ENCODE measurements at places on chromosomes 4 and X. TPM values are rescaled to one million over a fixed set of nuclear protein-coding genes. Genes with fewer than 3 reads are reported as not detected.

RHOXF2B gene
- not detected for total RNA-seq

F8A2 gene
- not detected for total RNA-seq

- no peak for ATAC-seq
Measured at GRCh38 chr4:3818371-3818770, 52.2 kb downstream of the ADRA2C start.

DNA sequence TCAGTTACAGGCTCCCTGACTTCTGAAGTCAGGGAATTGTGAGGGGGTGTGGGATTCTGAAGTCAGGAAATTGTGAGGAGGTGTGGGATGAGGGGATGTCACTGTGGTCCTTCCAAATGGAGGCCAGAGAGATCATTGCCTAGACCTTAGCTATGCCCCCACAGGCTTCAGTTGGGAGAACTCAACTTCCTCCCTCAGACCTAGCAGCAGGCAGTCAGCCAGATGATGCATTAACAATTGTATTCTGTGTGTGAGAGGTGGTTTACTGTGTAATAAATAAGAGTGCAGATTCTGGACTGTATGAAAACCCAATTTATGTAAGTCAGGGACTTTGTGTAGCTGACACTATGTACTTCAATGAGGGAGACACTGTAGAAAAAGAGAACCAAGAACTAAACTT lies 65.7 kb downstream of the FREM3 start:
- no peak for ATAC-seq

GRCh38 chrX:1196436-1196835 lies 16.0 kb downstream of the CRLF2 start:
- no peak for ATAC-seq

GRCh38 chrX:16930392-16930791 lies 16.1 kb upstream of the REPS2 start:
- ATAC-seq: no peak

All from activated T-helper 17 cell treated with anti-CD3 and anti-CD28 coated beads, Interleukin-2, amount 50 U/mL, for 72 hours (primary cell).